ENCODE measurements at places on chromosomes 7 and 10.

DNA sequence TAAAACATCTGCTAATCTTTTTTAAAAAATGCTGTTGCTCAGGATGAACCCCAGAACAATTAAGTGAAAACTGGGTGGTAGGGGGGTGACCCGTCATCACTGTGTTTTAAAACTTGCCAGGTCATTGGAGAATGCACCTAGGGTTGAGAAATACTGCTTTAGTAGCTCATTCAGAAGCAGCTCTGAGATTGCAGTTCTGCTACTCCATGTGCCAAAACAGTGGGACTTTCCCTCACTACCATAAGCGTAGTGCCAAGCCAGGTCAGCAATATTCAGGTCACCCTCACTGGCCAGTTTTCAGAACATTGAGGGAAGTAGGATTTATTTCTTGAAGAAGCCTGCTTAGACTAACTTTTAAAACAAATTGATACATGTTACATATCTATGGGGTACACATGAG is 5.2 kb downstream of the STEAP2 start:
- no peak for DNase-seq

- DNase-seq, result no peak
Measured at GRCh38 chr10:16965740-16966447, 148.7 kb upstream of the RSU1 start.

DNA sequence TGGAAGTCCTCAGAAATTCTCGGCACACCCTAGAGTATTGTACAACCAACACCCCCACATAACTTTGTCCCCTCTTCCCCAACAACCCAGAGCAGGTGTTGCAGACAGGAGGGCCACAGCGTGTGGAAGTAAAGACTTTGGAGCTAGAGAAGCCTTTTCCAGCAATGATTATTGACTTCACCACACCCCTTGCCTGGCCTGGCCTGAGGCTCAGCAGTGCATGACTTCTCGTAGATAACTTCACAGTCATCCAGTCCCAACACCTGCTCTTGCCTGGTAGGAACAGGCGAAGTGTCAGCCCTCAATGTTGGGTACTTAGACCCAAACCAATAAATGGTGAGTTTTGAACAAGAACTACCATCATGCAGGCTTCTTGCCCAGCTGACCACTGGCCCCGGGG is 36.7 kb downstream of the GOT1 start:
- DNase-seq, result no peak

DNA sequence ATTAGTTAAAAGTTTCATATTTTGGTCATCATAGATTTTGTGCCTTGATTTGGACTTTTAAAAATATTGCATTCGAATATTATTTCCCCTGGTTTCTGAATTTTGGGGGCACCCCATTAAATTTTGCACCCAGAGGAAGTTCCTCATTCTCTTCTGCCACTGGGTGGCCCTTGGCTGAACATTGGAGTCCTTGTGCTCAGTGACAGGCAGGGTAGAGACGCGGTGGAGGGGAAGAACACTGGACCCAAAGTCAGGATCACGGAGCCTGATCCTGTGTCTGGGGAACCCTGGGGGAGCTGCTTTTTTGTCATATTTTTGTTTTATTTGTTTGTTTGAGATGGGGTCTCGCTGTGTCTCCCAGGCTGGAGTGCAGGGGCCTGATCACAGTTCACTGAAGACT is 74.7 kb downstream of the MKI67 start:
- no peak for DNase-seq

GRCh38 chr7:66452165-66452564 is 176.5 kb upstream of the KCTD7 start:
- no peak for DNase-seq

DNA sequence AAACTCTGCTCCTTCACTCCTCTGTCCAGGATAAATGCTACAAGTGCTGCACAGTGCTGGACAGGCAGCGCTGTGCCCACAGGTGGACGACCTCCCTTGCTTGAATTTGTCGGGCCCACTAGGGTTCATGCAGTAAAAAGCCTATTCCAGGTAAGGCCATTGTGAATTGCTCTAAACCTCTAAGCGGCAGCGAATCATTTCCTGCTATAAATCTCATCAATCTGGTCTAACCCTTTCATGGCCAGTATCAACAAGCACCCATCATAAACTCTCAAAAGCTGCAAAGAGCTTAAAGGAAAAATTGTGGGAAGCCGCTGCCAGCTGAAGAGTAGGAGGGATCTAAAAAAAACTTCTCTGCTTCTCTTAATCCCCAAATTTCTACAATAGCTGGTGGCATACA is 134.2 kb downstream of the SLC25A13 start:
- no peak for DNase-seq

DNA sequence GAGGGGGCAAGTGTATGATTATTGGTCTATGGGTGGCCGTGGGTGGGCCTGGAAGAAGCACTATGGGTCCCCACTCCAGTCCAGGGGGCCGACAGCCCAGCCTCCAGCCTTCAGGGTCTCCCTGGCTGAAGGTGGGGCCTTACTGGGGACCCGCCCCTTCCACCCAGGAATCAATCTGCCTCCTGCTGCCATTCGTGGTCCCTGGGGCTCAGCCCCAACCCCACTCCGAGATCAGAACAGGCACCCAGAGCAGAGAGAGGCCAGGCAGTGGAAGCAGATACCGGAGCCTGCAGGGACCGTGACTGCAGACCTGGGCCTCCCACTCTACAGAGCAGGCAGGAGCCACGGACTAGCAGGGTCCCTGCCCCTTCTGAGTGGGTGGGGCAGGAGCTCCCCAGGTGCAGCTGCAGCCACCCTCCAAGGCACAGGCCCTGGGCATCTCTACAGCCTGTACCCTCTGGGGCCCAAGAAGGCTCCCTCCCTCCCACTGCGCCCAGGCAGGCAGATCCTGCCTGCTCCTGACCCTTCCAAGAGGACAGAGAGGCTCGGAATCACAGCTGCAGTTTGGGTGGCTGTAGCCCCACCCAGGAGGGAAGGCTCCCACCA is 13.6 kb upstream of the FOXL3 start:
- DNase-seq, result no peak

GRCh38 chr10:7230951-7231350 is 179.9 kb downstream of the SFMBT2 start:
- DNase-seq, result no peak

DNA sequence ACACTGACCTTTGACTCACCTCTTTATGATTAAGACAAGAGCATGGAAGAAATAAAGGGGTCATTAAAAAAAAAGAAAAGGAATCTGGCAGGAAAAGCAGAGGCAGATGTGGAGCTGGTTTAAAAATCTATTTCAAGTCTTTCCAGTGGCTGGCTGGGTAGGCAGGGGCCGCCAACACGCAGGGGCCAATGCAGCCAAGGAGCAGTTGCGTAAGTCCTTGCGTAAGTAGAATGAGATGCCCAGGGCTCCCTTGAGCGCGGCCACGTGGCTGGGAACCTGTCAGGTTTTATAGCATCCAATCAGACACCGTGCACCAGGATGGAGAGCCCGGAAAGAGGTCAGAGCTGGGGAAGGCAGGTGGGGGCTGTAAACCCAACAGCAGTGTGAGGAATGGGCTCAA is 123.8 kb upstream of the INSYN2A start:
- DNase-seq, result no peak

DNA sequence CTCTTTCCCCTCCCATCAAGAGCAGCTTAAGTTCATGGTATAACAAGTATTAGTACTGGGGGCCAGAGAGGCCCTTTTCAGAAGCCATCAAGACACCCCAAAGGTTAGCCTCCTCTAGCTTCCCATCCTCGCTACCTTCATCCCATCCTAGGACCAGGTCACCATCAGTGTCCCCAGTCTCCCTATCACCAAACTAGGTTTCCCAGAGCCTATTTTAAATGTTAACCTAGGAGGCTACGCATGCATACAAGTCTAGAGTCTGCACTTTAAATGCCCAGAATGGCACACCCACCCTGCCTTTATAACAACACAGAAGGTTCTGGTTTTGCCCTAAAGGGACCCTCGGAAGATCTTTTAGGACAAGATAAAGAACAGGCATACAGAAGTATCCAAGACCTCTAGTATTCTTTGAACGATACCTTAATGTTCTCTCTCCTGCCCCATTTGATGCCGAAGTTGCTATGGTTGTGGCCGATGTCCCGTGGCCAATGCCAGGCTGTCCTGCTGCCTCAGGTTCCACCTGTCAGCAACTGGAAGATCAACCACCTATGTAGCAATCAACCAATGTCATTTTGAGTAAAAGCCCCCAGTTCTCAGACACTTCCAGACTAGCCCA is 2.2 kb downstream of the GPRIN2 start:
- peak; percentile 50 for DNase-seq

All from left forelimb (tissue), 1 donor.